ENCODE measurements at places on chromosomes 16 and 17.

DNA sequence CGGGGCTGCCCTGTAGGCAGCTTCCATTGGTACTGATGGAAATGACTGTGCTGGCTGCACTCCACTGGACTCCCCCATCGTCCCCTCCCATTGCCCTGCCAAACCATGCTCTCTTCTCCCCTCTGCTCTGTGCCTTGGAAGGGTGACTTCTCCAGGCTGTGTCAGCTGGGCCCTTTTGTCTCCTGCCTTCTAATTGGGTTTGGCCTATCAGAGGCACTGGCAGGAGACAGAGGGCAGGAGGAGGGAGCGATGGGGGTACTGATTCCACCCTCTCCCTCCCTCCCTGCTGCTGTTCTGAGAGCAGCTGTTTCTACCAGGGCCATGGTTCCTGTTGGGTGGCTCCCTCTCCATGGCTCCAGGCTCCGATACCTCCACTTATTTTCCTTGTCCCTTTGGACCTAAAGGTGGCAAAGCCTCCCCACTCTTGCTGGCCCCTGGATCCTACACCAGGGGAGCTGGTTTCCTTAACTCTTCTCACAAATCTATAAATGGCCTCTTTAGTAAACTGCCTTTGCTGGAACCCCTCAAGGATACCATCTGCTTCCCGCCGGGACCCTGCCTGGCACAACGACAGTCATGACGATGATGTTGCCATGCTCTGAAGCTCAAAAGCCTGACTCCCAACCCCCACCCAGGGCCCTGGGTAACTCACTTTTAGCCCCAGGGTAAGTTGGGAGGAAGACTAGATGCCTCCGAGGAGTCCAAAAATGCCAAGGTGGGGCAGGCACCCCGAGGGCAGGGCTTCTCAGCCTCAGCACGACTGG is 123.8 kb upstream of the RPL38 start:
- no peak for DNase-seq

GRCh38 chr17:30251931-30252330 is 16.4 kb upstream of the SLC6A4 start:
- no peak for DNase-seq

GRCh38 chr17:72977771-72978417 is 114.6 kb downstream of the SLC39A11 start:
- DNase-seq = no peak

DNA sequence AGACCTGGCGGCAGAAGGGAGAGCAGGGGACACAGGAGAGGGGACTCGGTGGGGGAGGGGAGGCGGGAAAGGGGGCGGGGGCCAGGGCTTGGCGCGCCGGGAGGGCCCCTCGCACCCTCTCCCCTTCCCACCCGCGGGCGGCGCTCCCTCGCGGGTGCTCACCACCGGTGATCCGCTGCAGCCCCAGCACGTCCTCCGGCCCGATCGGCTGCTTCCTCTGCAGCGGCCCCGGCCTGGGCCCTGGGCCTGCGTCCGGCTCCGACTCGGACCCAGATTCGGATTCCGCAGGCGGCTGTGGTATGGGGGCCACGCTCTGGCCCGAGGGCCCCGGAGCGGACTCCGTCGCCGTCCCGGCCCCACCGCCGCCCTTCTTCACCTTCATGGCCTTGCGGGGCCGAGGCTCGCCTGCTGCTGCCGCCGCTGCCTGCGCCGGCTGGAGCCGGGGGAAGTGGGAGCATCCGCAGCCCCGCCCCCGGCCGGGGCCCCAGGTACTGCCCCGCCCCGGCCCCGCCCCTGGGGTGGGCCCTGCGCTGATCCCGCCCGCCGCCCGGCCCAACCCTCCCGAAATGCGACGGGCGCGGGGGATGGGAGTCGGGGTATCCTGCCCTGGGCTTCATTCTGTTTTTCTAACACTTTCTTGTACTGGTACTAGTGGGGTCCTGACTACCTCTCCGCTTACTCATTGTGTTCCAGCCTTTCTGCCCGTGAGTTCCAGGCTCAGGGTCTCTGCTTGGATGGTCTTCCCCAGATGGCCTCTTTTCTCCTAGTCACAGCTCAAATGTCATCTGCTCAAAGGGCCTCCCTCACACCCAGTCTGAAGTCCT is at the start of gene UNC119:
UNC119 (minus strand) TSS at position 449 of the 824 bp plus-strand sequence; CDS start at position 382, 67 bp downstream.
- DNase-seq = peak; percentile 84

DNA sequence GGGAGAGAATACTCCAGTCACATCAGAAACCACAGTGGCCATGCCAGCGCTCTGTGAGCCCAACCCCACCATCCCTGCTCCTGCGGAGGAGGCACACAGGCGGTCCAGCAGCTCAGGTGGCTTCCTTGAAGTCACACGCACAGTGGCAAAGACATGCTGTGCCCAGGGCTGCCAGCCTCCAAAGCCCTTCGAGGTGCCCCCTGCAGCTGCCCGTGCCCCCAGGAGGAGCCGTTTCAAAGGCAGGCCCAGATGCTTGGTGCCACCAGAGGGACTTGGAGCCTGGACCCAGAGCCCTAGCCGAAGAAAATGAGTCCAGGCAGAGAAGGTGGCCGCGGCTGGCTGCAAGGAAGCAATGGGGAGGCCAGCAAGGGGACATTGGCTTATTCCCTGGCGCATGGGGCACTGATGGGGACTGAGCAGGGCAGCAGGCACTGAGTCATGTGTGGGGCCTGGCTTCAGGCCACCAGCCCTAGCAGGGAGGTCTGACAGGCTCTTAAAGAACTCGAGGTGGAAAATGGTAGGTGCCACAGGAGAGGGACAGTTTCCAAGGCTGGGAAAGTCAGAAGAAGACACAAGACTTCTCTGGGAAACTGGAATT is 17.2 kb upstream of the CACNG1 start:
- no peak for DNase-seq

- DNase-seq = no peak
Observed at GRCh38 chr17:7014995-7015958, 2.9 kb downstream of the RNASEK start.

- DNase-seq = no peak
Observed at GRCh38 chr16:72620348-72620747, 427.6 kb downstream of the ZFHX3 start.

- DNase-seq = no peak
Observed at GRCh38 chr17:72461757-72462156, 340.9 kb downstream of the SOX9 start.
